ENCODE measurements at places on chromosomes 3 and 15.

DNA sequence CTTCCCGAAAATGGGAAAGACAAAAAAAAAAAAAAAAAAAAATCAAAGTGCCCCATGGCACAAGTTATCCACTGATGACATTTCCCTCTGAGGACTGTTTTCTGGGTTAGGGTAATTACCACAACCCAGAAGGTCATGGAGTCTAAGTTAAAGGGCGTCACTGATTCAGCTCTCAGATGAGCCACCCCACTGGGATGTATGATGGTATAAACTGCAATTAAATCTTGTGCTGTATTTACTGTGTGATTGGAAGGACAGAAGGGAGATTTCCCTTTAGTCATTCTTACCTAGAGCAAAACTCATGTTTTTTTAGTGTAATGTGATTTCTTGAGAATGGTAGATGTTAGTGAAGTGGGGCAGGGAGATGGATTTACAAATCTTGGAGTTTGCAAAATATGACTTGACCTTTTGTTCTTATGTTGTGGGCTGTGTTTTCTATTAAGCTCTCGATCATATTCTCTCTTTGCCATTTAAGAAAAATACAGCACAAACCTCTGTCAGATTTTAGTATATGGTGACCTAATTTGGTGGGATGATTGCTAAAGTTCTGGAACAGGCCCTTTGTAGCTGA is 244.2 kb downstream of the PTPRG start:
- DNase-seq, result no peak

DNA sequence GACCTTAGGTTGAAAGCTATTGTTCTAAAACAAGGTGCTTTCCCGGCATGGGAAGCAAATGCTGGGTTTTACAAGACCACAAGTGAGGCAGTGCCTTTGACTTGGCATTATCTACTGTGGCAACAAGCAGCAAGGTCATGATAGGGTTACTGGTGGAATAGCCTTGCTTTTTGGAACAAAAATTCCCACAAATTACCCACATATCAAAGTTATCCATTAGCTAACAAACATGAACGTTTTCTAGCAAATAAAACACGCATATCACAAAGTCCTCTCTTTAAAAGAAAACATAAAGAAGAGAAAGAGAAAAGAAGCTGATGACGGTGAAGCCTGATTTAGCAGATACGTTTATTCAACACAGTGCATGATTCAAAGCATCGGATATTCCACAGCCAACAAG is 57.6 kb downstream of the SETMAR start:
- no peak for DNase-seq

DNA sequence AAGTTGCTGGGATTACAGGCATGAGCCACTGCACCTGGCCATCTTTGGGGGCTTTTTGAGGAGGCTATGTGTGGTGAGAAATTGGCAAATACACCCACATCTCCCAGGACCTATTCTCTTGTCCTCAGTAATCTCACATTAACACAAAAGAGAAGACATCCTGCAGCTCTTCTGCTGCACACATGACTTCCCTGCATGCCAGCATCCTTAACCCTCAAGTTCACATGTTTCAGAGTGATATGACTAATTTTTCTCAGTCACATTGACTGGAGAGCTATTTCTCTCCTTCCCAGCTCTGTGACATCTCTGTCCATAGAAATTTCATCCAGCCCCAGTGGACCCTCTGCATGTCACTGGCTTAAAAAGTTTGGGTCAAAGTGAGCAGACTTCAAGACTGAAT is 1.9 kb upstream of the SKIC8 start:
- DNase-seq, result no peak

DNA sequence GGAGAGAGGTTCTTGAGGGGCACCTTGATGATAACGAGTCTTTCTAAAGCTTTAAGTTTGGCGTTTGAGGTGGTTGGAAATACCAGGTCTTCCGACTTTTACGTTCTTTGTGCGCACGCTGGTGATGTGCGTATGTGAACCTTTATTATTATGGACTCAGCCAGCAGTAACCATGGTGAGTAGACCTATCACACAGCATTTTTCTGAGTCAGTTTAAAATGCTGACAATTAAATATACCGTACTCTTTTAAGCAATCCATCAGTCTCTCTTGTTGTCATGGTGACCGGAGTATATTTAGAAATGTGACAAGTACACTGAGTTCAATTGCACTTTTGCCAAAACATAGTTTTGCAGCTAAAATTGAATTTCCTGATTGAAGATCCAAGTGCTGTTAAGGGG is 172.2 kb downstream of the LPP start:
- no peak for DNase-seq

- DNase-seq, result no peak
Observed at GRCh38 chr15:50107591-50108408, 11.2 kb downstream of the ATP8B4 start.

GRCh38 chr15:73367624-73368300 is 996 bp downstream of the HCN4 start:
- no peak for DNase-seq

GRCh38 chr15:40716165-40716564 is 21.2 kb downstream of the RAD51 start:
- DNase-seq, result no peak

- no peak for DNase-seq
Observed at GRCh38 chr3:172557515-172558220, 34.4 kb upstream of the TNFSF10 start.

Measured in NCI-H187 (cell line).